NCI-H187 treated with DMSO at 0.1 percent for 48 hours (cell line): ENCODE measurements at places on chromosomes 12 and 14.

DNA sequence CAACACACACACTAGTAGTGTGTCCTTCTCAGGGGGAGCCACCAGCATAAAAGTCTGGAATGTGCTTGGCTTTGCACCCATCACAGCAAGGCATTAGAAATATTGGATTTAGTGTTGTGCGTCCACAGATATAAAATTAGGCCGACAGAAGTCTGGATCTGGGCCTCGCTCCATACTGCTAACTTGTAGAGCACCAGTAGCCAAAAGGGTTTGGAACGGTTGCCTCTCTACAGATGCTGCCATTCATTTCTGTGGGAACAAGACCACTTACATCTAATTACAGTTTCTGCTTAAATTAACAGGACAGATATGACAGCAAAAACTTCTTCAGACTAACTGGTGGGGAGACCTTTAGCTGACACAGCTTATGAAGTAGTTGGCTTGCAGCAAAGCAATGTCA, 94.2 kb downstream of the EXOC5 start:
- DNase-seq: no peak

DNA sequence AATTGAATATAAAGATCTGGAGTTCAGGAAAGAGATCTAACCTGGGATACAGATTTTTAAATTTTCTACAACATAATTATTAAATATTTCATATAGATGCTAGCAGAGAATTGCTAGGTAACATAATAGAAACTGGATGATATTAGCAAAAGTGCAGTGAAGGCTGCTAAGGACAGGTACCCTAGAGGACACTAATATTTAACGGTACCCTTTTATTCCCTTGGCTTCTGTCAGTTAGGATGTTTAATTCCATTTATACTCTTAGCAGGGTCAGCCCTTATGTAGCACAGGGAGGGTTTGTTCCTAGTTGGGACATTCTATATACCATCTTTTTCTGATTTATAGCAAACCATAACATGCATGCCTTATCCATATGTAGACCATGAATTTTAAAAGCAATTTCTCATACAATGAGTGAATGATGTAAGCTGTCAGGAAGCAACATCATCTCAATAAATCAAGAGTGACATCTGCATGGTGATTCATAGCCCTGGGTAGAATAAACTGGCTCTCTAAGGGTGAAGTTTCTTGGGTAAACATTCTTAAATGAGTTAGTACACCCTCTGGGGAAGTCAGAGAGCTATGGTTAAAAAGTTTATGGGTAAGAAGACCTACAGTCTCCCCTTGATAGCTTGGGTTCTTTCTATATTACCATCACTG, 404.4 kb upstream of the MGAT4C start:
- no peak for DNase-seq

DNA sequence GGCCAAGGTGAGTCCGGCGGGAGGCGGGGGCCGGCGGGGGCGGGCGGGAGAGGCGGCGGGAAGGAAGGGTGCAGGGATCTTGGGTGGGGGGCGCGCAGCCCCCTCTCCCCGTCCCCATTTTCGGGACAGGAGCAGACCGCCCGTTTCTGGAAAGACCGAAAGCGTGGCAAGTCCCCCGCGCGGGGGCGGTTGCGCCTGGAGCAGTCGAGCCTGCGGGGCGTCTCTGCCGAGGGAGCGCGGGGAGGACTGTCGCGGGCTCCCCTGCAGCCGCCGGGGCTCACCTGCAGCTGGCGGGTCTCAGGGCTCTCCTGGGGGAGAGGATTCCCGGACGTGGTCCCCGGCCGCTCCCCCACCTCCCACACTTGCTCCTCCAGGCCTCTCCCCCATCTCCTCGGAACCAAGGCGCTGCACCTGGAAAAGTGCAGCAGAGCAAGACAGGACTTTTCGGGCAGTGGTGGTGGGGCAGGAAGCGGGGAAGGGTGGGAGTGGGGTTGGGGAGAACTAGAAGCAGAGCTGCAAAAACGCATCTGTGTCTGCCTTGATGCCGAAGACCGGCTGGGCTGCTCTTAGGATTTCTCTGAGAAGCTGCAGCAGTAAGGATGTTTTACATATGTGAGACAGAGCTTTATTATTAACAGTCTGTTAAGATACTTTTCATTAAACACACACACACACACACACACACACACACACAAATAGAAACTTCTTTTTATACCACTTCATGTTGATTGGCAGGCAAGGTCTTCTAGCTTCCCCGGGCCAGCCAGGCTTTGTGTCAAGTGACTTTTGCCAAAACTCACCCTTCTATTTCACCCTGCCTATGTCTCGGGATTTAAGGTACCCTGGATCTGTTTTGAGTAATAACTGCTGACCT, 677 bp downstream of the C12orf75 start:
- DNase-seq: no peak

DNA sequence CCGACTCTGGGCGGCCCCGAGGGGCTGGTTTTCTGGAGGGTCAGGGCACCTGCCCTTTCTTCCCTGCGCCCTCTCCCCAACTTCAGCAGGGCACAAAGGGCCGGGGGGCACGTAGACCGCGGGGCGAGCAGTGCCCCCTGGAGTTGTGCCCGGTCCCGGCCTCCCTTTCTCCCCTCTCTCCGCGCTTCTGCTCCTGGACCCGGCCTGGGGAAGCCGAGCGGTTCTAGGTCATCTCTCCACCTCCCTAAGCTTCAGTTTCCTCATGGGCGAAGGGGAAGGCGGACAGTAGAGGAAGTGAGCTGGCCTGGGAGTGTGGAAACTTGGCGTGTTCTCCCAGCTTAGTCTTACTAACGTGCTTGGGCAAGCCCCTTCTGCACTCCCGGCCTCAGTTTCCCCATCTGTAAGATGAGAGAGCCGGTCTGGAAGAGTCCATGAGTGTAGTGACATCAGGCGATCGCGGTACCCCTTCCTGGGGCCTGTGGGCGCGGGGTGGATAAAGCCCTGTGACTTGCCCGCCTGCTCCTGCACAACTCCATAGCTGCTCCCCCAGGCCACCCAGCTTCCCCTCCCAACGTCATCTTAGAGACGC, 158.6 kb upstream of the PARP11 start:
- no peak for DNase-seq

GRCh38 chr12:116346741-116347140, 69.2 kb upstream of the MED13L start:
- DNase-seq: no peak

GRCh38 chr12:80271780-80272179, 172.3 kb upstream of the PTPRQ start:
- no peak for DNase-seq

GRCh38 chr12:70823182-70823976, 97.2 kb downstream of the PTPRR start:
- DNase-seq: no peak

DNA sequence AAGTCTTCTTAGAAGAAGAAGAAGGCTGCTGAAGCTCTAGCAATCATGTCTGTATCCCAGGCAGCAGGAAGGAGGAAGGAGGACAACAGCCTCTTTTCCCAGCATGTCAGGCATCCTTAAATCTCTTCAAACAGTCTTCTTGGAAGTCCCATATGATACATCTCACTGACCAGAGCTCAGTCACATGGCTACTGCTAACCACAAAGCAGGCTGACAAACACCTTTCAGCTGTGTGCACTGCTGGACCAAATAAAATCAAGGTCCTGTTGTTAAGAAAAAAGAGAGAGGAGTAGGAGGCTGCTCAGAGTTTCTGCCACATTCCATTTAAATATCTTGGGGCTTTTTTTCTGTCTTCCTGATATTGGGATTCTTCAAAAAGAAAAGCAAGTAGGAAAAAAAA, 203.4 kb upstream of the PELI2 start:
- DNase-seq: no peak

DNA sequence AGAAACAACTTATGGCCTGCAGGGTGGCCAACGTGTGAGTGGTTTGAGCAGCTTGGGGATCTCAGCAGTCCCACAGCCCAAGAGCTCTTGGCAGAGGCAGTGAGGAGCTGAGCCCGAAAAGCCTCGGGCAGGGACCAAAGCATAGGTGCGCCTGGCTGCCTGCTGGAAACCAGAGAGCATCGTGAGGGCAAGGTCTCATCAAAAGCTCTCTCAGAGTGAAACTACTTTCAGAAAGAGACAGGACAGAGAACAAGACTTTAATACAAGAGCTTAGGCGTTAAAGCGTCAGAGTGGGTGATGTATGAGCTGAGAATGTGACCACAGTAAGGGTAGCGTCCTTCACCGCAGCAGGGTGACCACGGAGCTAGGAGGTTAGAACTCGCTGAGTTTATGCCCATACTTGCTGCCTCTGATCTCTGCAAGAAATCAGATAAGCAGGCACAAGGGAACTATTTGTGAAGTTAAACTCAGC, 30.8 kb downstream of the LGMN start:
- DNase-seq: no peak

GRCh38 chr12:62705846-62706245, 229.1 kb downstream of the PPM1H start:
- DNase-seq: no peak

DNA sequence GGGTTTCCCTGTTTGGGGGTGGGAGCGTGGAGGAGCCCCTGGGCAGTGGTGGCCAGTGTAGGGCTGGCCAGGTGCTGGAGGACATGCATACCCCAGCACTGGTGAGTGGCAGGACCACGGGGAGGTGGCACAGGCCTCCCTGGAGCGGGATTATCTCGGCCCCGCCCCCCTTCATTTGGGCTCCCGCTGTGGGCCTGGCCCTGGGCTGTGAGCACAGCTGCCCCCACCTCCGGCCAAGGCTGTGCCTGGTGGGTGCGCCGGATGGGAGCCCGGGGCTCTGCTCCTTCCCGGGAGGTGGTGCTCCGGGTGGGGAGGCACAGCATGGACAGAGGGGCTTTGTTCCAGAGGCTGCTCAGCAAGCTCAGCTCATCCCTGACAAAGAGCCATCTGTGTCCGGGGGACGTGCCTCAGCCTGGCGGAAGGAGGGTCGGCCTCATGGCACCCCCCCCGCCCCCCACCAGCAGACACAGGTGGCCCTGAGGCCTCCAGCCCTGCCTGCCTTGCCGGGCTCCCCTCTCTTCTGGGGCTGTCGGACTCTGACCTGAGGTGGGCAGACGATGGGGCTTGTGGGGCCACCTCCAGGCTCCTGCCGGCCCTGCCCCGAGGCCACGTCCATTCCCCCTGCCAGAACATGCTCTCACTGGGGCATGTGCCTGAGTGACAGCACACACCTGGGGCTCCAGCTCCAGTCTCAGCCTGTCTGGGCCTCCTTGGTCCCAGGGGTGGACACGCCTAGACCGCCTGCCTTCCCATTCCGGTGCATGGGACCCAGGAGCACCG, 8.4 kb downstream of the TEDC1 start:
- no peak for DNase-seq

- DNase-seq: no peak
Measured at GRCh38 chr12:78376257-78376656, 488.3 kb upstream of the SYT1 start.

DNA sequence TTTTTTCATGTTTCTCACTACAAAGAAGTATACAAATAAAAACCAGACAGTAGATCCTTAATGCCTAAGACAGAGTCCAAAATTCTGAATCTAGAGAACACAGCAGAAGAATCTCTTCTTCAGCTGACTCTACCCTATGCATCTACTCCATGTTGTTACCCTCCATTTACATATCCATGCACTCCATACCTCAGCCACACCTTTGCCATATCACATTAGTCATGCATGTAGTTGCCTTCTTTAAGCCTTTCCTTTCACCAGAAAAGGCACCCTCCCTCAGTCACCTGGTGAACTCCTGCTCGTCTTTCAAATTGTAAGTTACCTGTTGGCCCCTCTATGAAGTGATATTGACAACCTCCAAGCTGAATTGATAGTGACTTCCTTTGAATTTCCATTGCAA, 271.2 kb upstream of the FAR2 start:
- DNase-seq: no peak

DNA sequence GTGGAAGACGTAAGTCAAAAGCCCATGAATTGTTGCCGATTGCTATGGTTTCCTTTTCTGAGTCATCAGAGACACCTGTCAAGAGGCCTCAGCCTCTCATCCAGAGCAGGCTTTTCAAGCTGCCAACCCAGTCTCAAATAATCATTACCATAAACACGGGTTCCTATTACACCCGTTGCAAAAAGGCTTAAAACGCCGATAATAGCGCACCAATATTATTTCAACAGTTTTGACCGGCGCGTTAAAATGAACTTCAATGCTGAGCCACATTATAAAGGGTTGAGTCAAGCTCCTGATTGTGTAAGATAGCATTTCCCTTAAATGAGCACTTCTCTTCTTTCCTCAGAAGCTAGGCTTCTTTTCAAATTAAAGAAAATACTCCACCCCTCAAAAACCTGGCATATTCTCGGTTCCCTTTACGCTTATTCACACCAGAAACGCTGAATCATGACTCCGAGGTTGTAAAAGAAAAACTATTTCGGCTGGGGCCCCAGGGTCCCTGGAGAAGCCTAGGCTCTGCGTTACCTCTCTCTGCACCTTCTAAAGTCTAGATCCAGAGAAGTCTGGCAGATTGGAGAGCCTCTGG, 1.4 kb downstream of the TMTC1 start:
- no peak for DNase-seq

GRCh38 chr12:106682594-106683234, 91.8 kb upstream of the RIC8B start:
- no peak for DNase-seq

DNA sequence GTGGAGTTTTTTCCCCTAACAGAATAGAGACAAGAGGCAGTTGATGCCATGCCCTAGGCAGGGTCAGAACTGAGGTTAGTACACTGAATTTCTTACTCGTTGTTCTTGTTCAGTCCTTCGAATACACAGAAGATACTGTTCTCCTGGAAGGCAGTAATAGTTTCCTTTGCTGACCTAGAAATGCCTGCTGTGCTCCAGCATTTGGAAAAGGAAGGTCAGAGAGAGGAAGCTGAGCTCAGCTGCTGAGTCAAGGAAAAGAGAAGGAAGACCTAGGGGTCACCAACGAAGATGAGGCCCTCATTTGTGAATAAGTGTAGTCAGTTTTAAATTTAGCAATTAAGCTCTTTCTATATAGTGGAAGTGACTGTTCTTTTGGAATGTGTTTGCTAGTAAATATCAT, 100.1 kb downstream of the CRADD start:
- no peak for DNase-seq

GRCh38 chr14:76196980-76197695, 45.4 kb downstream of the GPATCH2L start:
- no peak for DNase-seq

GRCh38 chr12:1606021-1606622, 11.7 kb upstream of the FBXL14 start:
- no peak for DNase-seq

GRCh38 chr14:99596071-99596627, 7.9 kb downstream of the CCDC85C start:
- DNase-seq: no peak

GRCh38 chr12:3723916-3724805, 28.7 kb downstream of the CRACR2A start:
- DNase-seq: no peak

DNA sequence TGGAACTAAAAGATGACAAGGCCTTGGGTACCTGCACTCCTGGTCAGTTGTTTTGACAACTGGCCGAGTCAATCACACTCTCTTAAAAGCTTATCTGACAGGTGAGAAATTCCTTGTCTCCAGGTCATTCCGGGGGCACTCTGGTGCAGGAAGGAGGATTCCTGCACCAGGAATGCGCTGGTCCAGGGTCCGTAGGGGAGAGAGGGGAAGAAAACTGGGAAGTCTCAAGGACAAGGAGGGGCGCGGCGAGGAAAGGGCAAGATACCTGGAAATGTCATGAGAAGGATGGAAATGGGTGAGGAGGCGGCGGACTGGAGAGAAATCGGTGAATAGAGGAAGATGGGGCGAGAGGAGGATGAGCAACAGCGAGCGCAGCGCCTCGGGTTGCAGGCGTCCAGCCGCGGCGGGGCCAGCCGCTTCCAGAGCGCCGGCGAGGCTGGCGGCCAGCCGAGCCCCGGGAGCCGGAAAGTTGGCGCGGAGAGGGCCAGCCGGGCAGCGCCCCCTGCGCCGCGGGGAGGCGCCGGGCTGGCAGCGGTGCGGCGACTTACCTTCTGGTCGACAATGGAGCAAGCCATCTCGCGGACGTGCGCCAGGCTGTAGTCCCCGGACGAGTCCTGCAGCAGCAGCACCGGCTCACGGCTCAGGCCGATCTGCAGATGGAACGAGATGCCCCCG, 809 bp downstream of the PRKD1 start:
- no peak for DNase-seq
